ENCODE measurements at places on chromosomes 6 and 20. TPM values are rescaled to one million over a fixed set of nuclear protein-coding genes. Genes with fewer than 3 reads are reported as not detected.

TXLNB gene
- total RNA-seq = 0.83 TPM

GRCh38 chr6:10505529-10505928 is 15.6 kb upstream of the GCNT2 start:
- peak; percentile 89 for DNase-seq

DNA sequence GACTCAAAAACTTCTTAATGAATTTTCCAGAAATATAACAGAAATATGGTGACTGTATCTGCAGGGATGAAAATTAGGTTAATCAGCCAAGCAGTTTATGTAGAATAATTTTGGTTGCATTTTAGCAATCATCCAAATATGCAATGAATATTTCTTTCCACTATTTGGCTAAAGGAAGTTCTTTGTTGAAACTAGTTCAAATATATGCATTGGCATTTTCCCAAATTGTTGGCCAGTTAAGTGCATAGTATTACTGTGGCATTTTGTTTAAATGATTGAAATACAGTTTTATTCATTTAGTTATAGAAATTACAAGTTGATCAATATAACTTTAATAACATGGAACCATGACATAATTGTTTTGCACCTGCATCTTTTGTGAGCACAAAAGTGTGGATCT is 115.5 kb downstream of the DOK5 start:
- no peak for DNase-seq

HLA-DOA gene
- total RNA-seq = 0.16 TPM

PKIB gene
- 1.4 TPM for total RNA-seq

DNA sequence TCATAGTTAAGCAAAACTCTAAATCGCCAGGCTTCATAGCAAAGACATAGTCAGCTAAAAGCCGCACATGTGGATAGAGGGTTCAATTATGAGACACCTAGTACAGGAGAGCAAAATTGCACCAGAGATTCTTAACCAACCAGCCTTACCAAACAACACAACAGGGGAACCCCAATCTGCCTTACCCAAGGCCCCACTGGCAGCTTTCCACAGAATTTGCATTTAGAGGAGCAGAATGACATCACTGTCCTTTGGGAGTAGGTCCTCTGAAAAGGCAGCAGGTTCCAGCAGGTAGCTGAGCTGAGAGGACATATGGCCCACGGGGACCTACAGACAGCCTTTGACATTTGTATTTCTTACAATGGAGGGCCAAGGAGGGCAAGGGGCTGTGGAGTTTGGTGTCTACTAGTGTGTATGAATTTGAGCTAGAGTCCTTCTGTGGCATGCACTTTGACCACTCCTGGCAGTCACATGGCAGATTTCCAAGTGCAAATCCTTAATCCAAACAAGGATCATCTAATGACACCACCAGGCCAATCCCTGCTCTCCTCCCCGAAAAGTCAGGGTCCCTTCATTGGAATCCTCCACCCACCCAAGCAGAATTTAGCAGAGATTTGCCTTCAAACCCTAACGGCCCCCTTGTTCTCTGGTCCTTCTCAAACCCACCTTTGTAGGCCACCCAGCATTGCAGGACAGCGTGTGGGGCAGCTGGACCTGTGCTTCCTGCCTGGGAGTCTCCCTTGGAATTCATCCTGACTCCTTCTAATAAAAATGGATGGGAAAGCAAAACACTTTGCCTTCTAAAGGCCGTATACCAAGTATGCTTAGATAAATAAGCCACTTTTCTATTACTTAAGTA is 171.2 kb upstream of the SUPT3H start:
- no peak for DNase-seq

- DNase-seq = peak; percentile 87
Measured at GRCh38 chr6:34414999-34415858, 10.6 kb downstream of the RPS10 start.

SCRT2 gene
- not detected for total RNA-seq

TPMT gene
- 40.6 TPM for total RNA-seq

DNA sequence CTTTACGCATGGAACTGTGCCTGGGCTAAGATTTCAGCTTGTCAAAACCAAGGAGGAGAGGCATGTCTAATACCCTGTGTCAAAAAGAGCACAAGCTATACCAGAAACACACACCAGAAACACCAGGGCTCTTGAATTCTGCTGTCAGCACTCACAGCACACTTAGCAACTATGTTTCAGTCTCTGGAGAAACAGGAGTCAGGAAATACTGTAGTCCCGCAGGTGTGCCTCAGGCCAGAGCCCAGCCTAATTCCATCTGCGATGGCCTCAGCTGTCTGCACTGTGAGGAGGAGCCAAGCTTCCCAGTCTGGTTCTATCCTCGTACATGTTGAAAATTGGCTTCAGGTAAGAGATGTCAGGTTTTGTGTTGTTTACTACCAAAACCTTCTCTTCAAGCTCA is 31.6 kb downstream of the MTRES1 start:
- DNase-seq = no peak

DNA sequence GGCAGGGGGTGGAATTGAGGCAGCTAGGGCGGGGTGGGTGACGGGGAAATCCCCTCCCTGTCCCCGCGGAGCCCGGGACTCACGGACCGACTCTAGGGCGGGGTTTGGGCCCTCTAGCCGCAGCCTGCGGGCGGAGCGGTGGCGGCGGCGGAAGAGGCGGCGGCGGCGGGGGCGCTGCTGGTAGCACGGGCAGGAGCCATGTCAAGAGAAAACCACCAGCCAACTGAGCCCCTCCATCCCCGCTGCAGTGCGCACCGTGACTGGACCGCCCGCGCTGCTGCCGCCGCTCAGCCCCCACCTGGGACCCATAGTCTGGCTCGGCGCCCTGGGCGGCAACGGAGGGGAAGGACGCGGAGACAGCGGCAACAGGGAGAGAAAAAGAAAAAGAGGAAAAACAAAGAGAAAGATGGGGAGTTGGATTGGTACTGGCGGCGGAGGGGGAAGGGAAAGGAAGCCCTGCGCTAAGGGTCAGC is 1.2 kb upstream of the C6orf62 start:
- DNase-seq = peak; percentile 71

GRCh38 chr6:45132658-45133294 is 195.4 kb upstream of the RUNX2 start:
- DNase-seq = no peak

- no peak for DNase-seq
Measured at GRCh38 chr20:61424011-61424627, 172.1 kb downstream of the CDH4 start.

DNA sequence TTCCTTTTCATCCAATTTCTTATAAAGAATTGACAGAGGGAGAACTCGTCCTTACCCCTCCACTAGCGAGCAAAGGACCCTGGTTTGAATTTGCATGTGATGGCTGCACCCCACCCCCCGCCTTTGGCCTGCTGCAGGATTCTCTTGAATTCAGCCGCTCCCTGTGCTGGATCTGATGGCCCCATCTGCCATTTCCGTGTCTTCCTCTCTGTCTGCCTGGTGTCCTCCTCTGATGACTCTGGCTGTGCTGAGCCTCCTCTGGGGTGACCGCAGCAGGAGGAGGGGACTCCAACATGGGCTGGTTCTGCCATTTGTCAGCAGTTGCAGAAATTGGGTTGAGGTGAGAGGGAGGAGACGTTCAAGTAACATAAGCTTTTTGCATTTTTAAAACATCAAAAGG is 188.8 kb downstream of the DLL1 start:
- DNase-seq = no peak

DNA sequence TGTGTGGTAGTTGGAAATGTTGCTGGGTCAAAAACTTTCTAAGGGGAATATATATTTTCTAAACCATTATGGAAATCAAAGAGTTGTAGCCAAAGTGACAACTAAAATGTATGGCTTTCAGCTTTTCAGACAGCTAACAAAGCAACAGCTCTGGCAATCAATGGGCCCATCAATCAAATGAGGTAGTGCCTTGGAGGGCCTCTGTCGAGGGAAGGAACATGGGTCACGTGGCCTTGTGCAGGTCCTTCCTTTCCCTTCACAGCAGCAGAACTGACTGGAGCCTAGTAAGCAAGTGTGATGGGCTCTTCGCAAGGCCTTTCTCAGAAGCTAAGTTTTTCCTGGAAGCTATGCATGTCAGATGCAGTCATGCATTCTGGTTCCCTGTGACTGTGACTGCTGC is 17.9 kb downstream of the FAXC start:
- DNase-seq = no peak

DNA sequence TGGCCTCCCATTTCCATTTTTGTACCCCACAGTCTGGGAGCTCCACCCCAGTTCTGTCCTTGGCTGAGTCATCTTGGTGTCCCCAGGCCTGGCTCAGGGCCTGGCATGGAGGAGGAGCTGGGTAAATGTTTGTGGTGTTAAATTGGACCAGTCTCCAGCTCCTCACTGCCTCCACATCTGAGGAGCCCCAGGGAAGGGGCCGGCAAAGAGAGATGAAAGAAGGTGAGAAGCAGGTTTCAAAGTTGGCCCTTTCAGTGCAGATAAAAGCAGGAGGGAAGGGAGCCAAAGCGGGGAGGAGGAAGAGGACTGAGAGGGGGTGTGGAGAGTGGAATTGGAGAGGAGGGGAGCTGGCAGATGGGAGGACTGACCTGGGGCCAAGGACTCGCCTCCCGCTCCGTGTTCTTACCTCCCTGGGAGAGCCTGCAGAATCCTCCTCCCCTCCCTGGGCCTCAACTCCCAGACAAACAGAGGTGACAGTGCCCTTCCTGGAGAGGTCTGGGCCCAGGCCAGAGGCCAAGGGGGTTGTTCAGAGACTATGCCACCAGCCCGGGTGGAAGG is 89.0 kb downstream of the CD40 start:
- no peak for DNase-seq

CYP39A1 gene
- 0.56 TPM for total RNA-seq

DNA sequence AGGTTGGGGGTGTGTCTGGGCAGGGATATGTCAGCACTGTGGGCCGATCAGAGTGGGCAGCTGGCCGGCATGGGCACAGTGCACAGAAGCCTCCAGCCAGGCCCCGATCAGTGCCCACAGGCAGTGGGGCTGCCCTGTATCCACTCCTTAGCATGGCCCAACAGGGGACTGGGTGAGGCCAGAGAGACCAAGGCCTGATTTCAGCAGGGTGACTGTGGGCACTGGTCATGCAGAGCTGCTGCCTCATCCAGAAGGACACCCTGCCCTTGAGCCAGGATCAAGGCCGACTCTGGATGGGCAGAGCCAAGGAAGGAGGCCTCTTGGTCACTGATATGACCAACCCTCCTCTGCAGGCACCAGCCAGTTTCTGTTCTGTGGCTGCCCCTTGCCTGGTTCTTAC is 159.7 kb downstream of the CDH4 start:
- no peak for DNase-seq

MYLK4 gene
- total RNA-seq = 0.24 TPM

GRCh38 chr6:166719019-166719418 is 92.0 kb upstream of the RPS6KA2 start:
- no peak for DNase-seq

- no peak for DNase-seq
Measured at GRCh38 chr6:144364208-144364720, 79.1 kb downstream of the UTRN start.

TCF21 gene
- 0.16 TPM for total RNA-seq

DNA sequence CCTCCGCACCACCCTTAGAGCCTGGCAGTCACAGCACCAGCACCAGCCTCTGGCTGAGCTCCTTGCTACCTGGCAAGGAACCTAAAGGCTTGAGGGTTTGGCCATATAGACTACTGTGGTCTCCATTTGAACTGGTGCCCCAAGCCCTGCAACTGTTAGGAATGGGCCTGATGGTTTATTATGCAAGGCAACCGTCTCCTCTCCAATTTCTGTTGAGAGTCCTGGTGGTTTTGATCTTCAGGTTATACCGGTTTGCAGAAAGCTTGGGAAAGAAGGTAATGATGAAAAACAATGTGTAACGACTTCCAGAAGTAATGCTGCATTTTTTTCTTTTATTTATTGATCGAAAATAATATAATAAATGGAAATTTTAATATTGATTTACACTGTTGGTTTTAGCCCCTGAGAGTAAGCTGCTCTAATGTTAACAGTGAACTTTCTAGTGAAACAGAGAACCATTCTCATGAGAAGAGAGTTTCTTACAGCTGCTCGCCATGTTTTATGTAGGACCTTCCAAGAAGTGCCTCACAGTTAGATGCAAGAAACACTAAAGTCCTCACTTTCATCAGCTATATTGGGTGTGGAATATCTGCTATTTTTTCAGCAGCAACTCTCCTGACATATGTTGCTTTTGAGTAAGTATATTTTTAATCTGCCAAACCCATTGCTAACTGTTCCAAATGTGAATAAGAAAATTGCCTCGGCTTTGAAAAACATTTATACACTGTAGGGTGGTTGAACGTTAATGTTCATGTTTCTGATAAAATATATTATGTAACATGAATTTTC is 112.8 kb downstream of the ADGRG6 start:
- DNase-seq = no peak

- no peak for DNase-seq
Measured at GRCh38 chr6:148945301-148946021, 198.6 kb downstream of the UST start.

DNA sequence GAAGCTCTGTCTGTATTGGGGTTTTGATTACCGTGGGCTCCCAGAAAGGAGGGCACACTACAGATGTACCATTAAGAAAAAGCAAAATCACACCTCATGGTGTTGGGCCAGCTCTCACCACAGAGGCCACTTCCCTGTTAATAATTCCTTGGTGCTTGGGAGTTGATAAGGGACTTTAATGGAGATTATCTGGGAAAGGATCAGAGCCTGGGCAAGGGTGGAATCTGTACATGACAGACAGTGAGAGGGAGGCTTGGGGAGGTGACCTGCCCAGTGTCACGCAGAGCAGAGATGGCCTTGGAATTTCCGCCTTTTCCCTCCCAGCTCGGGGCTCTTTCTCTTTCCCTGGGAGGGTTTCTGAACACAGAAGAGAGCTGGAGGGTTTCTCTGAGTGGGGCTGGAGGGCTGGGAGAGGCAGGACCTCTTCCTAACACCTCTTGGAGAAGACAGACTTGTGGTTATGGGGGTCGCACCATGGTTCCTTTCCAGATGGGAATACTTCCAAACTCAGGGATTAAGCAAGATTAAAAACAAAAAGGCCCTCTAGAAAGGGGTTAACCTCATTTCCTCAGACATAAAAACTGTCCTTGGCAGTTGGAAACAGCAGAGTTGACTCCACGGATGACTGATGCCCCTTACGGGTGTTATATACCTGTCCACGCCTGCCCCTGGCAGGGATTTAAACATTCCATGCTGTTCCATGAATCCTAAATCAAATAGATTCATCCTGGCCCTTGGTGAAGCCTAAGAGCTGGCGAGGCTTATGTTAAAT is 16.8 kb upstream of the KCNK16 start:
- no peak for DNase-seq

GRCh38 chr6:150458579-150458978 is 89.8 kb downstream of the IYD start:
- no peak for DNase-seq

LY86 gene
- total RNA-seq = not detected

AVP gene
- not detected for total RNA-seq

DNA sequence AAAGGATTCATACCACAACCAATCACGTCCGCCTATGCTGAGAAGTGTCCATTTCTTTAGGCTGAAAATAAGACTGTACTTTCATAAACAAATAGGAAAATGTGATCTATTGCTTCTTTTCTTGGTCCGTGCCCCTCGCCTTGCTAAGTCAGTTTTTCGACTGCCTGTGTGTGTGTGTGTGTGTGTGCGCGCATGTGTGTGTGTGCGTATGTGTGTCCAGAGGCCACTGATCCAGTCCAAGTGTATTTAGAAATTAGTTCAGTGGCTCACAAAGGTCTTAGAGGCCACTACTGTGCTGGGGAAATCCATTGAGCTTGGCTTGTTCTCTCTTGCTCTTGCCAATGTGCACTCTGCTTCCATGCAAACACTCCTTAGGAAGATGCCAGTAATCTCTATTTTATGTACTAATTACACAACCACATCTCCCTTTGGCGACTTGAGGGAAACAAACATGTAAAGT is 50.5 kb downstream of the SLC22A23 start:
- DNase-seq = no peak

GRCh38 chr6:34897130-34897529 is 8.1 kb downstream of the ANKS1A start:
- DNase-seq = no peak

- DNase-seq = no peak
Measured at GRCh38 chr6:46719099-46719498, 16.1 kb downstream of the PLA2G7 start.

LMBRD1 gene
- 38.6 TPM for total RNA-seq
